Neural crest cell (in vitro differentiated cells): ENCODE measurements at places on chromosomes 2 and 18. TPM values are rescaled to one million over a fixed set of nuclear protein-coding genes. Genes with fewer than 3 reads are reported as not detected.

- no peak for DNase-seq
These were observed 78.6 kb upstream of the RGPD4 start for GRCh38 chr2:107747964-107748583.

DNA sequence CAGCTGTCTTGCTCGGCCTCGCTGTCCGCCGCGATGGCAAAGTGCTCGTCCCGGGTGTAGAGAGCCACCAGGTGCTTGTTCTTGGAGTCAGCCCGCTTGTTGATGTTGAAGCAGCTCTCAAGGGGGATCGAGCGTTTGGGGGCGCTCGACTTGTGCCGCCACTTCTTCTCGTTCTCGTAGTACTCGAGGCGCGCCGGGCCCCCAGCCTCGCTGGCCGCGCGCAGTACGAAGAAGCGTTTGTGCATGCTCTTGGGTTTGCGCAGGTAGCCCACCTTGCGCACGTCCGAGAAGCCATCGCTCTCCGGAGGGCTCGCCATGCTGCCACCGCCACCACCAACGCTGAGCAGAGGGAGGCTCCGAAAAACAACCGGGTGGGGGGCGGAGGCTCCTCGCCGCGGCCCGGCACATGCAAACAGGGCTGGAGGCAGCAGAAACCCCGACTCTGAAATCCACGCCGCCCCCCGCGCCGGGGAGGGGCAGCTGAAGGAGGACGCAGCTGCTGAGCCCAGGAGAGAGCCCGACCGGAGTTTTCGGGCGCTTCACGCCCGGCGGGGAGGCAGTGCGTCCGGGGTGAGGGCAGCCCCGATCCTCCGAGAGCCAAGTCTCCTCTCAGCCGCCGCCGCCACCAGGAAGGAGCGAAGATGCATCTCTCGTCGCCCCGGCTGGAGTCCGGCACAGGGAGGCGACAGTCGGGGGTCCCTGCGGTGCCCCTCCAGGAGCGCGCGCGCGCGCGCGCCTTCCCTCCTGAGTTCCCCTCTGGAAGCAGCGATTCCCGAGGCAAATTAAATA, 1.0 kb downstream of the IRS1 start:
- DNase-seq: no peak

DNA sequence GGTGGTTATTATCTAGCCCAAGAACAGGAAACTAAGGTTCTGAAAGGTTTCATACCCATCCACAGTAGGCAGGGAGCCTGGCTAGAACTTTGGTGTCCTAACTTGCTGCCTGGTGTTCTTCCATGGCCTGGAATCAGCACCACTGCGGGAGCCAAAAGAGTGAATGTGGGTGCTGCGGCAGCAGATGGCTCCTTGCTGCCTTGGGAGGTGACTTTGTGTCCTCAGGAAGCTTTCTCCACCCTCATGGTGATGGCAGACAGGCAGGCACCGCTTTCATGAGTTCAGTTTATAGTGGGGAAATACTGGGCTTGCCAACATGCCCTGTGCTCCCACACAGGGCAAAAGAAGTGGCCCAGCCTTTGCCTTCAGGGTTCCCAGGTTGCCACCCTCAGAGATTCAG, 385.2 kb downstream of the BCL11A start:
- no peak for DNase-seq

DNA sequence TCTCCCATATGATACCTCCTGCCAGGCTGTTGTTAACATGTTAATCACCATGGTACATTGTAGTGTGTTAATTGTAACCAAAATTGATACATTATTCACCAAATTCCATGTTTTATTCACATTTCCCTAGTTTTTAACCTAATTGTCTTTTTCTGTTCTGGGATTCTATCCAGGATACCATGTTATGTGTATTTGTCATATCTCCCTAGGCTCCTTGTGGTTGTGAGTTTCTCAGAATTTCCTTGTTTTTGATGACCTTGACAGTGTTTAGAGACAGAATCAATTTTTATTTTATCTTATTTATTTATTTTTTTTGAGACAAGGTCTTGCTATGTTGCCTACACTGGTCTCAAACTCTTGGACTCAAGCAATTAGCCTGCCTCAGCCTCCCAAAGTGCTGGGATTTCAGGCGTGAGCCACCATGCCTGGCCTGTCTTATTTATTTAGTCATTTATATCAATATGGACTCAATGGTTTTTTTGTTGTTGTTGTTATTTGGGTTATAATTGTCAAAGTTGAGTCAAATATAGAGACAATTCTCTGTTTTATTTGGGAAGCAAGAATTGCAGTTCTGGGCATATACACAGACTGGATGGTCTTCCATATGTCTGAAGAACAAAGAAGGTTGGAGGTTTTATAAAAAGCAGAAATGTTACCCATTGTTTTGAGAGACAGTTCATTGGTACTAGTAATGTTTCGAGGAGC, 42.6 kb downstream of the INPP4A start:
- no peak for DNase-seq

DNA sequence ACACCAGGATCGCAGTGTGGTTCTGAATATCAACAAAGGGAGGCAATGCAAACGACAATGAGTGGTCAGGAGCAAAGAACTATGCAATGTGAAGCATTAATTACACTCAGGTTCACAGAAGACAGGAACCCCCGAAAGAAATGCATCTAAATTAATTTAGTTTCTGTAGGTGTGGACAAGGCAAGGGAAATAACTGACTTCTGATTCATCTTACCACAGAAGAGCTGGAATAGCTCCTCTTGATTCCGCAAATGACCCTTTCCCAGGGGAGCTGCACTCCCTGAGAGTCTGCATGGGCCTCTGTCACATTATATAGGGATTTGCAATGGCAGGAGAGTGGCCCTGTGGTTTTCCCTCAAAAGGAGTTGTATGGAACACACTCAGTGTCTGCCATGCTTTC, 263.9 kb upstream of the APCDD1 start:
- DNase-seq: no peak

DNA sequence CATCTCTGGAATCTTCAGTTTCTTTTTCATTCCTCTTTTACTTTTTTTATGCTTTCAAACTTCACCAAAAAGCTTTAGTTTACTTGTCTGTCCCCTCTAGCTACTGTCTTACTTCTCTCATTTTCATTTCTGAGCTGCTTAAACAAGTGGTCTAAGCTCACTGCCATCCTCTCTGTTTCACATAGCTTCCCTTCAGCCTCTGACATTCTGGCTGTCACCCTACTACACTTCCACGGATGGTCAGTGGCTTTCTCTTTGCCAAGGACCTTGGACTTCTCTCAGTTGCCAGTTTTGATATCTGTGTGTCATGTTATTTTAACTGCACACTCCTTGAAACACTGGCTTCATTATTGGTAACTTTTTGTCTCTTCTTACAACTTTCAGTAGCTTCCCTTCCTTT, 176.1 kb downstream of the IKZF2 start:
- no peak for DNase-seq

DNA sequence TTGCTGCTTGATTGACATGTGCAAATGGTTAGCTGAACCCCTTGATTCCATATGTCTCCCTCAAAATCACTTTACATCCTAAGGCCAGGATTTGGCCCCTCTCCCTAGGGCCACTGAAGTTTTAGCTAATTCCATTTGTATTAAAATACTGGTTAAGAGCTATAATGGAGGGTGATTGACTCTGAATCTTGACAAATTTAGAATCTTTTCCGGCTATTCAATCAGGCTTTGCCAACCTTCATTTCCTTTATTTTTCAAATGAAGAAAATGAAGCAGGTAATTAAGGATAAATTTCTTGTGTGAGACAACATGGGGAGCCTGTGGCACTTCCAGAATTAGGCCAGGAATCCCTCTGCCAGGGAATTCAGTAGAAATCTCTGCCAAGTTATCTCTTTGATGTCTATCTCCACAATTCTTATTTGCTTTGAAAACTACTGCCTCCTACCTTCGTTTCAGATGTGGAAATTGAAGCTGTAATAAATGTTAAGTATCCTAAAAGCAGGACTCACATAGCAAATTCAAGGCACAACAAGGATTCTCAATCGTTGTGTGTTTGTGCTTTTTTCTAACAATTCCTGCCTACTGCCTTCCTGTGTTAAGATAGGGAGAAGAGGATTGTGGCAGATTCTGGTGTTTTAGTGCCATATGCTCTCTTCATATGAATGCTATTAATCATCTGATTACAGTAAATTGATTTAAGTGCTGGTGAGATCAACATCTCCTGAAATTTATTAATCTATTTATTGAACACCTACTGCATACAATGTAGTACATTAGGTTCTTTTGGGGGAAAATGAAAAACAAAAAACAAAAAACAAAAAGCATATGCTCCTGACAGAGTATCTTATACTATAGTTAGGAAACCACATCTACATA, 47.8 kb upstream of the MAP4K3 start:
- DNase-seq: no peak

The MAPRE3 gene
- total RNA-seq: 16.3 and 17.5 TPM in 2 replicates

The RFX8 gene
- total RNA-seq: 0.44 and 0.48 TPM in 2 replicates

The NFE2L2 gene
- total RNA-seq: 32.3 and 34.0 TPM in 2 replicates

The SCN1A gene
- total RNA-seq: 7.7 and 8.6 TPM in 2 replicates

The BBS5 gene
- total RNA-seq: 9.0 and 10.1 TPM in 2 replicates

The GREB1 gene
- 132 and 143 TPM in 2 replicates for total RNA-seq
